ENCODE measurements at places on chromosomes 7 and 10.

DNA sequence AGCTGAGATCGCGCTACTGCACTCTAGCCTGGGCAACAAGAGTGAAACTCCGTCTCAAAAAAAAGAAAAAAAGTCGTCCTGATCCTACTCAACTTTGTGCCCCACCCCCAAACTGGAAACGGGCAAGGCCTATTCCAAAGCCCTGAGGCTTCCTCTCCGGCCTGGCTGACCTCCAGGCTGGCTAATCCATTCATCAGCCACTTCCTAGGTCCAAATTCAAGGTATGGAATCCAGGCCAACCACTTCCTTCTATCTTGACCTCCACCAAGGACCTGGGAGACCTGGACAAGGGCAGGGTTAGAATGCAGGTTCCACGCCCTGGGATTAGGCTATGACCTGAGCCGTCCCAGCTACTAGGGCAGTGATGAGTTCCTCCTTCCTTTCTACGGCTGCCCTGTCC, 20.4 kb upstream of the EIF4H start:
- DNase-seq, result no peak

DNA sequence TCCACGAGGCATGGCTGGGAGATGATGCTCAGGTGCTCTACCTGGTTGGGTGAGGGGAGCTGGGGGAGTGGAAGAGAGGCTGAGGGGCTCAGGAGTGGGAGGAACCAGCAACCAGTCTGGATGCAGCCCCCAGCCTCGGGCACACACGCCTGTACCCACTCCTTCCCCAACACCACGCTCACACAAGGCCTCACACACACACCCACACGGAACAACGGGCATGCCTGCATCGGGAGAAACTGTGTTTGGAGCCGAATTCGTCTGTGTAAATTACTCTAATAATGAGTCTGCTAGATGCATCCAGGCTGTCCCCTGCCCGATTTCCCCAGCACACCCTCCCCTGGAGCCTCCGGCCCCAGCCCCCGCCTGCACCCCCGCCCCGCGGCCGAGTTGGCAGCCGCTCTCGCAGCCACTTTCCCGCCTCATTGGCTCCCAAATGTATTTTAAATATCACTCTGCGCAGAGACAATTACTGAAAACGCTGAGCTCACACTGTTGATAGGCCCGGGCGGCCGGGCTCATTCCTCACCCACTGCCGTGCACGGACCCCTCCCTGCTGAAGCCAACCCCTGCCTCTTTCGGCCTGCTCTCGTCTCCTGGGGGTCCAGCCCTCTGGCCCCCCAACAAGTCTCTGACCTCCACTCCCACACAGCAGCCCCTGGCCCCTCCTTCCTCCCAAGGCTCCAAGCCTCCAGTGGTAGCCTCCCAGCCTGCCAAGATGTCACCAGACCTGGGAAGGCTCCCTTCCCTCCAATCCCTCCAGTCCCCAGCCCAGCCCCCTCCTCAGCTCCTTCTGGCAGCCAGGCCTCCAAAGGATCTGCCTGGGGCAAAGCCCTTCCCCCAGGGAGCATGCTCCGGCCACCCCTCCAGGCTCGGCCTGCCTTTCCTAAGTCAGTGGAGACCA, 11.1 kb downstream of the H2BK1 start:
- DNase-seq, result no peak

DNA sequence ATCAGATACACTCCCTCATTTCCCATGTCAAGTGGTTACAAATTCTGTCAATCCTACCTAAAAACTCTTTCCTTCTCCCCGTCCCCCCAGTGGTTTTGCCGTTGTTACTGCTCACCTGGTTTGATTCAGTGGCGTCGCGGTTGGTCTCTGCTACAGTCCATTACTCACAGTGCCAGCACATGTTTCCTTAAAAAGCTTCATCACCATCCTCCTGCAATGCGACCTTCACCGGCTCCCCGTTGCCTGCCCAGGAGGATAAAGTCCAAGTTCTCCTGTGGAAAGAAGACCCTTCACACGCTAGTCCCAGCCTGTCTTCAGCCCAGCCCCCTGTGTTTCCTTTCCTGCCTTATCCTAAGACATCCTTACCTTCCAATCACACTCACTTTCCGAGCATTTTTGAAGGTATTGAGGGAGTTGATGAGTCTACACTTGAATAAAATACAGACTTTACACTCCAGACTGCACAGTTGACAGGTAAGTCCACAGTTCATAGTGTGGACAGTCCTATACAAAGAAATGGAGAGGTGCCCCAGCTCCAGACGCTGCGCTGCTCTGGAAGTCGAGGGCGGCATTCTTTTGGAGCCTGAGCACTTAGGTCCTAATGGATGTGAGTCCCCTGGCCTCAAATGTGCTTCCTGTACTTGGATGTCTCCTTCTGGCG, 3.4 kb upstream of the LARP4B start:
- DNase-seq, result no peak

DNA sequence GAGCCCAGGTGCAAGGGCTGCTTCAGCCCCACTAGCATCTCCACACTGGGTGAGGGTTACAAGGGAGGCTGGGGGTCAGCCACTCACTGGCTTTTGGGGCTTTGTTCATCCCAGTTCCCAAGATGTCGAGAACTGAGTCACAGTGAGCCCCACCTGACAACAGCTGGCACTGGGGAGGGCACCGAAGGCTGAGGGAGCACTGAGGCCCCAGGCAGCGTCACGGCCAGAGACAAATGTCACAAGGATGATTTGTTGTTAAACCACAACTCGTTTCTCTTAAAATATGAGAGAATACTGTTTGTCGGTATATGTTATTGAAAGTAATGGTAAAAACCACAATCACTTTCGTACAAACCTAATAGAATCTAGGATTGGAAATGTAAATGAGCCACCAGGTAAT, 219.9 kb downstream of the CELF2 start:
- no peak for DNase-seq

DNA sequence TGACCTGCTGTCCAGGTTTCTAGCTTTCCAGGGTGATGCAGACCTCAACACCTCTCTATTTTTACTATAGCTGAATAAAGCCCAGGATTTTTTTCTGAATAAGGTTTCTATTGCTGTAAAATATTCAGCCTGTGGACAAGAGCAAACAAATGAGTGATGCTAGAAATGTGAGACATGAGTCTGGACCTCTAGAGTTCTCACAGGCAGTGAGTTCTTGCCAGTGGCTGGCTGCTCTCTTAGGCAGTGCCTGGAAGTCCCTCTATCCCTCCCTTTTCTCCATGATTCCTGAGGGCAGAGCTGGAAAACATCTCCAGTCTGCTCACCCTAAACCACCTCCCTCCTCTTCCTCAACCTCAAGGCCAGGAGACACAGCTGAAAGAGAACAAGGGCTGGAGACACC, 793.8 kb upstream of the IGFBP3 start:
- no peak for DNase-seq

DNA sequence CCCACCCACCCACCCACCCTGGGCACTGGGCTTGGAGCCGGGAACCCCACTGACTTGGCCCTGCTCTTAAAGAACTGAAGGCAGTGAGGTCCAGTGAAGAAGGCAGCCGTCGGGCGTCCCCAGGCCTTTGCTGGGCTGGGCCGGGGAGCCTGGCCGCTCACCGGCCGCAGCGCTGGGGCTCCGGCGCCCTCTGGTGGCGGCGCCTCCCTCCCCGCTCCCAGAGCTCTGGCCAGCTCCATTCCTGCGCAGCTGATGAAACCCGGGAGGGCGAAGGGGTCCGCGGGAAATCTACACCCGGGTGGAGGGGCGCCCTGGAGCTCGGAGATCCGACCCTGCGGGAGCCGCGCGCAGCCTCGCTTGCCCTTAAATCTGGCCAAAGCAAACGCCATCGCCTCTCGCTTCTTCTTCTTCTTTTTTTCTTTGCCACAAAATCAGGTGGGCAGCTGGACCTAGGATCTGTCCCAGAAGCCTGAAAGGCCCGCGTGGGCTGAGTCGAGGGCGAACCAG, 1.7 kb upstream of the CXCL12 start:
- DNase-seq, result peak; percentile 62

- no peak for DNase-seq
Observed at GRCh38 chr10:86108696-86109095, 257.9 kb downstream of the GRID1 start.

DNA sequence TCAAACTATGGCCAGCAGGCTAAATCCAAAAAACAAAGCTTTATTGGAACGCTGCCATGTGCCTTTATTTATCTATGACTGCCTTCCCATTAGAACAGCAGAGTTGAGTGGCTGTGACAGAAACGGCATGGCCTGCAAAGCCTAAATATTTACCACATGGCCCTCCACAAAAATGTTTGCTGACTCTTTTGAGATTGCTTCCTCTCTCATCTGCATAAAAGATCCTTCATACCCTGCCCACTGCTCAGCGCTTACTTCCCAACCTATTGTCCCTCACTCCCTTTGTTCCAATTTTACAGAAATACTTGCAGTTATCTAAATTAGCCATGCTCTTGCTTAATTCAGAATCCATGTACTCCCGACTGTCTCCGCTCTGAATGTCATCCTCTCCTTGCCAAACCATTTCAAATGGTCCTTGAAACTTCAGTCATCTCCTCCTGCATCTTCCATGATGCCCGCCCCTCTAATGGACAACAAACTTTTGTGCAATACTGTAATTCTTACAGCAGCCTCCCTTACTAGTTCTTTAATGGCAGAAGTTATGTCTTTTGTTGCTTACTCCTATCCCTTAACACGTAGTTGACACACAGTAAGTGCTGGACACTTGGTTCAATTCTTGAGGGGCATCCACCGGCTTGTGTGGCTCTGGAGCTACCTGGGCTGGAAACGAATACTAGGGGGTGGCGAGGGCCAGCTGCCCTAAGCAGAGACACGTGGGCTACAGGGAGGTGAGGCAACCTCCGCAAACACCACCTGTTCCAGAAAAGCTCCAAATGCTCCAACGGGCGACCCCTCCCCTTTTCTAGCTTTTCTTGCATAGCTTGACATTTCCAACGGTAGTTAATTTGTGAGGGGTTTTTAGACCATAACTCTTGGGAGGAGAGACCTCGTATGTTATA, 832 bp downstream of the XRCC2 start:
- no peak for DNase-seq

GRCh38 chr10:865257-865656, 66.2 kb downstream of the LARP4B start:
- DNase-seq, result no peak

- no peak for DNase-seq
Observed at GRCh38 chr10:84078771-84079170, 60.5 kb upstream of the GHITM start.

DNA sequence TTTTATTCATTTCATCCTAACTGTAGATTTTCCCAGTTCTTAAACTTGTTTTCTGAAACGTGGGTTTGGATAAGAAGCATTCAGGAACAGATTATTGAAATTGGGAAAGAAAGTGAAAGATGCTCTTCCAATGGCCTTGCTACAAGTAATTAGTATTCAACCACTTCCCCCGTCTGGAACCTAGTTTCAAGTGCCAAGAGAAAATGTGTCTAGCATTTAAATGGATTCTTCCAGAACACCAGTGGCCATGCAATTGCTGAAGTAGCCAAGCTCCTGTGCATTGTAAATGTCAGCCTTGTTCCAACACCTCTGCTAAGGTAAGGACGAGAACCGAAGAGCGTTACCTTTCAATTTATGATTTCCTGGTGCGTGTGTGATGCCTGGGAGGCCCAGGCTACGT, 68.2 kb downstream of the PFKFB3 start:
- no peak for DNase-seq

DNA sequence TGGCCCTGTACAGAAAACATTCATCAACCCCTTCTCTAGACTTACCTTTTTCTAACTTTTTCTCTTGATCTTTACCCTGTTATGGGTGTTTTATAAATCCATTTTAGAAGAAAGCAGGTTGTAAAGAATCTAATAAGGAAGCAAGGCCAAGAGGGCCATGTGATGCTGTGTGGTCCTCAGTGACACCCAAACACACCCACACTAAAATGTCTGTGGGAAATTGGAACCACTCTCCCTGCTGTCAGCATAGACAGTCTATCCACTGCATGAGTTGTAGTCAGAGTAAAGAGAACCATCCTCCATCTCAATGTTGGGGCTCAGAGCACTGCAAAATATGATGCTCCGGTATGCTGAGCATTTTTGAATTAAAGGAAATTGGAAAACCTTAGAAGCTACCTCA, 235.5 kb downstream of the SKIDA1 start:
- DNase-seq, result no peak

GRCh38 chr10:21169271-21169670, 272.2 kb upstream of the NEBL start:
- no peak for DNase-seq

DNA sequence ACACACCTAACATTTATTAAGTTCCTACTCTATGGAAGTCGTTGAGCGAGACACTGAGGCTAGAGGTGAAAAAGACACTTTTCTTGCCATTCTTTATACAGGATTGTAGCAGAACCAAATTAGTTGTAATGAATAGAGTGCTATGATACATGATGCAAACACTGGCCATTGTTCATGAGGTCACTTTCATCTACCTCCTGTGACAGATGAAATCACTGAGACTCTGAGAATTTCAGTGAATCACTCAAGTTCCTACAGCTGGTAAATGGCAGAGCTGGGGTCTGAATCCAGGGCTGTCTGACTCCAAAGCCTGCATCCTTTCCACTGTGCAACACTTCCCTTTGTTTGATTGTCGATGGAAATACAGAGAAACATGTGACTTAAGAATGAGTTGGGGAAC, 657.6 kb downstream of the LRMDA start:
- DNase-seq, result no peak

- no peak for DNase-seq
Observed at GRCh38 chr10:5460468-5461202, 38.7 kb downstream of the CALML5 start.

- DNase-seq, result peak; percentile 78
Observed at GRCh38 chr7:100626530-100627237, 14.3 kb downstream of the MOSPD3 start.

GRCh38 chr7:73903321-73904218, 42.6 kb downstream of the TMEM270 start:
- no peak for DNase-seq

GRCh38 chr10:128463991-128464760, 338.0 kb upstream of the MKI67 start:
- DNase-seq, result peak; percentile 78

- DNase-seq, result no peak
Observed at GRCh38 chr10:32556783-32557395, 110.9 kb downstream of the CCDC7 start.

DNA sequence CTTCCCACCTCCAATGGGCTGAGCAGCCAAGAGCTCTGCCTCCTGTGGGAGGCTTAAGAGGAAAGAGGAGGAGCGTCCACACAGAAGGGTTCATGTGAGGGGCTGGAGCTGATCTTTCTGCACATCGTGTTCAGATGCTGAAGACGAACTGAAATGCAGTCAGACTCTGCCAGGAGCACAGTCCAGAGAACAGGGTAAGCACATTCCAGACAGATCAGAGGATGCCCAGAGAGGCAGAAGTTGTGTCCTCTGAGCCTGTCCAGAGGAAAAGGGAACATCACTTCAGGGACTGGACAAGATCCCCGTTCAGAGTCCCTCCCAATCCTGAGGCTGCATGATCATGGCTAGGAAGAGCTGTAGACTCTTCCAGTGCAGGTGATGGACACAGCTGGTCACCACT, 72.9 kb downstream of the ITIH5 start:
- no peak for DNase-seq

DNA sequence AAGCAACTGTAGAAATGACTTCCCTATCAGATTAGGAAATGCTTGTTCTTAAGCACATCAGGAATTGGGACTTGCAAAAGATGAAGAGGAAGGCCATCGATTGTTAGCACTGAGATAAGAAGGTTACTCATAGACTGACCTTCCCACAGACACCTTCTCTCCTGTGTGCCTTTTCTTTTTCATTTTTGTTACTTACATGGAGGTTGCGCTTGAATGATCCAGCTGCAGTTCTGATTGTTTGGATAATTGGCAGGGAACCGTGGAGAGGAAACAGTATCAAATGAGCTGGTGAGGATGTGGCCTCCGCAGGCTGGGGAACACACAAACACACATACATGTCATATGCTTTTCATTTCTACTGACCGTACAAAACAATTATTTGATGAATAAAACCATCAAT, 134.9 kb upstream of the RSU1 start:
- DNase-seq, result peak; percentile 79

GRCh38 chr7:65239707-65240352, 133.8 kb upstream of the ZNF92 start:
- peak; percentile 23 for DNase-seq

Data from lung microvascular endothelial cell (primary cell).